ENCODE measurements at places on chromosomes 5 and 9.
A peak's percentile ranks its signal among the peaks of the same experiment; 100 is the strongest.

DNA sequence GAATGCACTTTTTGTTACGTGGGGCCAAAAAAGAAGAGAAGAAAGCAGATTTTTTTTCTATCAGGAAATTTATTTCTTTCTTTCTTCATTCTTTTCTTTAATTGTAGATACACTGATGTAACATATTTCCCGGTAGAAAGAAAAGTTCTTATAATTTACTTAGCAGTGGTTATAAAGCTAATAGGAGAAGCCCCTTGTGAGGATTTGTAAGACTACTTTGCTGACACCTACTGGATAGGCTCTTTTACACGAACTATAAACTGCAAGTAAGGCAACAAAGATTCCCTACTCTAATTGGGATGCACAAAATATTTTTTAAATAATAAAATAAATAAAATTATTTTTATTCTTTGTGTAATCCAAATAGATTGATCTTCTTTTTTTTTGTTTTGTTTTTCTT is 284.4 kb downstream of the DNAH5 start:
- DNase-seq = no peak

DNA sequence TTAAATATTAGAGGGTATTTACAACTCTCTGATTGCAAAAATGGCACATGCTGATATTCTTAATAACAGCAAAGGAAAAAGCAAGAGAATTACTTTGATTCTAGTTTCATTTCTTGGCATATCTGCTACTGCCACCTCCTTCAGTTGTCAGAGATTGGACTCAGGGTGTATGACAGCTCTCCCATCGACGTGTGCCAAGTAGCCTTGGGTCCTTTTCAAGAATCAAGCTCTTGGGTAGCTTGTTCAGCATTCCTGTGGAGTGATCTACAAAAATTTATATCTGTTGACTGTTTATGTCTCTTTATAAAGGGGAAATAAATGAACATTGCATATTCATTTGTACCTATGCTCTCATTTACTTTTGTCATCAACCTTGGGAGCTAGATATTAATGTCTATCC is 315.6 kb downstream of the PRR16 start:
- DNase-seq = no peak

- DNase-seq = no peak
Measured at GRCh38 chr5:52738095-52738506, 49.6 kb upstream of the ITGA1 start.

- DNase-seq = no peak
Measured at GRCh38 chr9:122572456-122572855, 10.7 kb downstream of the OR1L8 start.

DNA sequence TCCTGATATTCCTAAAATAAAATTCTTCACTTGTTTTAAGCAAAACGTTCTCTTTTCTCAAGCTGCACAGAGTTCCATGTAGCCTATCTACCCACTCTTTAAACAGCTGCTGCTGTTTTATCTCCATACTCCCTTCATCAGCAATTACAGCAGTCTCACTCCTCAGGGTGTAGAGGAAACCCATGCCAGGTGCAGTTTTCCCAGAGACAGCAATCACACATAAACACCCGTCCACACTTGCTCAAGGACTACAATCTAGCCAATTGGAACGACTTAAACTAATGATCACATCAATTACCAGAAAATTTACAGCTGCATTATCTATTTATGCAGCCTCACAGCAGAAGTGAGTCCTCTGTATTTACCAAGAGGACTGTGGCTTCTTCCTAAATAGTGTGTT is 141.7 kb downstream of the HTR1A start:
- DNase-seq = no peak

- no peak for DNase-seq
Measured at GRCh38 chr9:108410161-108410560, 445.6 kb downstream of the ACTL7B start.

GRCh38 chr5:57207007-57207653 is 33.3 kb downstream of the GPBP1 start:
- no peak for DNase-seq

GRCh38 chr9:3473405-3473804 is 52.4 kb downstream of the RFX3 start:
- no peak for DNase-seq

GRCh38 chr9:95640336-95640735 is 123.6 kb upstream of the PTCH1 start:
- DNase-seq = no peak

- no peak for DNase-seq
Measured at GRCh38 chr5:122311497-122311960, 508 bp upstream of the SNCAIP start.

- no peak for DNase-seq
Measured at GRCh38 chr9:136552117-136552703, 6.4 kb upstream of the NOTCH1 start.

- DNase-seq = no peak
Measured at GRCh38 chr5:31221001-31221400, 27.5 kb downstream of the CDH6 start.

DNA sequence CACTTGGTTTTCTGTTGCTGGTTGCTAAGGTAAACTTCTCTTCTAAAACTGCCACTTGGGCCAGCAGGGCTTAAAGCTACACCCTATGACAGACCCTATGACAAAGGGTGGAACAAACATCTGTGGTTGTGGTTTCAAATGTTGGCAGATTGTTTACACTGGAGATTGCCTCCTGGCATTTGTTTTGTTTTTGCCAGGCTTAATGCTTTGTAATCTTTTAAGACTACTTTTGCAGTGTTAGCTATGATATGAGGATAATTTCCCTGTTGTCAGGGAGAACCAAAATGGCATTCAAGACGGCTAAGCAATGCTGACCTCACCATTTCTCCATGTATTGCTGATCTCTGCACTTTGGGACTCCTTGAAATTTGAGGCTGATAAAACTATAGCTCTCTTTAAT is 50.3 kb downstream of the MAMDC2 start:
- no peak for DNase-seq

GRCh38 chr9:114497236-114497635 is 8.0 kb downstream of the WHRN start:
- DNase-seq = no peak

GRCh38 chr5:119583684-119584083 is 45.7 kb upstream of the FAM170A start:
- DNase-seq = no peak

- DNase-seq = no peak
Measured at GRCh38 chr9:111610149-111610548, 10.7 kb upstream of the PTGR1 start.

GRCh38 chr5:124342986-124343385 is 403.5 kb downstream of the ZNF608 start:
- DNase-seq = no peak

- DNase-seq = no peak
Measured at GRCh38 chr5:73856997-73857396, 231.0 kb downstream of the ARHGEF28 start.

- no peak for DNase-seq
Measured at GRCh38 chr9:90569511-90569910, 73.1 kb downstream of the DIRAS2 start.

- DNase-seq = no peak
Measured at GRCh38 chr5:149498724-149499336, 52.4 kb downstream of the CSNK1A1 start.

- DNase-seq = no peak
Measured at GRCh38 chr9:14379280-14379679, 65.3 kb upstream of the NFIB start.

GRCh38 chr9:134325813-134326723 is at the start of gene RXRA:
Gene RXRA (plus strand): TSS chr9:134326455. CDS start chr9:134326632, 177 bp downstream.
- peak; percentile 40 for DNase-seq

DNA sequence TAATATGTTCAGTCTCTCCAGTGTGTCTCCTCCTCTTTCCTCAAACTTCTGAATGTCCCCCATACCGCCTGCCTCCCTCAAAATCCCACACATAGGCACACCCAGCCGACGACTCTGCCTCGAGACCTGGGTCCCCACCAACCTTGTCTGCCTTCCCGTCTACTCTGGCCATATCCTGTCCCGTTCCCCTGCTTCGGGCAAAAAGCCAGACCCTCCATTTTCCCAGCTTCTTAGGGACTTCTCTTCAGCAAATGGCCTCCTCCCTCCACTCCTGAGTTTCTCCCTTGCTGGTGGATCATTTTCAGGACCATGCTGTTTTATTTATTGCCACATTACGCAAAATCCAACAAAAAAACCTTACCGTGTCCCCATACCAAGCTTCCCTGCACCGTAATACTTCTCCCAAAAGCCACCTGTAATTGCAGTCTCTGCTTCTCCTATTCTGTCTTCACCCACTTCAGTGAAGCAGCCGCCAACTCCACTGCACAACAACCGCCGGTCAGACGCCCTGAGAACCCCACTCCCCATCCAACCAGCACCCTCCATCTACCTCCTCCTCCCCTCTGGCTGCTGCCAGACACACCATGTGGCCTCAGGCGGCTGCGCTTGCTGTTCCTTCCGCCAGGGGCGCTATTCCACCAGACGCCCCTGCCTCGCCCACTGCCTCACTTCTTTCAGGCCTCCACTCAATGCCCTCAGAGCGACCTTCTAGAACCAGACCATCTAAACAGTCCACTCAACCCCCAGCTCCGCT is 117.0 kb downstream of the TRPM6 start:
- peak; percentile 1 for DNase-seq

GRCh38 chr9:93132287-93132927 is 1.6 kb downstream of the NINJ1 start:
- no peak for DNase-seq

- no peak for DNase-seq
Measured at GRCh38 chr9:78030296-78030552, 1.4 kb downstream of the GNAQ start.

- DNase-seq = no peak
Measured at GRCh38 chr5:33720176-33720575, 171.6 kb downstream of the ADAMTS12 start.

DNA sequence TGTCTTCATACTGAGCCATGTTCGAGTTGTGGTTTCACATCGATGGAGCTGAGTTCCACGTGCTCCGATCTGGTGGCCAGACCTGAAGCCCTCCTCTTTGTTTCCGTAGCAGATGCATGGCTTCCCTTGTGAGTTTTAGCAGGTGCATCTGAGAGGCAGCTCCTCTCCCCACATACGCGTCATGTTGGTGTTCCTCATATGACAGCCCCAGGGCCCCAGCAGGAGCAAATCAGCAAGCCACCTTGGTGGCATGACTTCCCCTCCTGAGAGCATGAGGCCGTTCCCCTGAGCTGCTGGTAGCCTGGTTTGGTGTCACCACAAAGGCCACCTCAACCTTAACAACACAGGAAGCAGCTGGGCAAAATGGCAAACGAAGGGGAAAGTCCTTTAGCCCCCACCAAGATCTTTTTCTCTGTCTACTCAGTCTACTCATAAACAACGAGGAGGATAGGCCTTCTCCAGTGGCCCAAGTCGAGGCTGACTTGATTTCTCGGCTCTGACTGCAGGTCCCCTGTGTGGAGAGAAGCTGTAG is 5.9 kb downstream of the CYFIP2 start:
- peak; percentile 76 for DNase-seq

- no peak for DNase-seq
Measured at GRCh38 chr5:115985802-115986757, 23.8 kb downstream of the LVRN start.

DNA sequence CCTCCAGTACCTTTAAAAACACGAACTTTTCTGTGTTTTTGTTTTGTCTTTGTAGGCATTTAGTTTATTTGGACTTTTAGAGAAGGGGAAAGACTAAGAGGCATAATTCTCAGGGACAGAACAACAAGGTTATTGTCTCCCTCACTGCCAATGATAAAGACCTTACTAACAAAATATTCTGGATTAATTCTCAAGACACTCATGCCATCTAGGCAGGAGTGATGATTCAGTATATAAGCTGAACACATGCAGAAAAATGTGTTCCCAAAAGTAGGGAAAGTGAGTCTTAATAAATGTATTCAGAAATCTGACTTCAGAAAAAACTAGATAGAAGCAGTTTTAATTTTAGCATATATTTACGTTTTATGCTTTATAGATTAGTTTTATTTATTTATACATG is 17.4 kb upstream of the ASPN start:
- no peak for DNase-seq

GRCh38 chr9:82512728-82513127 is 524.2 kb downstream of the SPATA31D1 start:
- no peak for DNase-seq

GRCh38 chr5:170614720-170615119 is 110.9 kb downstream of the KCNIP1 start:
- no peak for DNase-seq

GRCh38 chr9:107466826-107467225 is 22.7 kb downstream of the KLF4 start:
- DNase-seq = no peak

- no peak for DNase-seq
Measured at GRCh38 chr5:71533615-71534014, 53.5 kb upstream of the MCCC2 start.

DNA sequence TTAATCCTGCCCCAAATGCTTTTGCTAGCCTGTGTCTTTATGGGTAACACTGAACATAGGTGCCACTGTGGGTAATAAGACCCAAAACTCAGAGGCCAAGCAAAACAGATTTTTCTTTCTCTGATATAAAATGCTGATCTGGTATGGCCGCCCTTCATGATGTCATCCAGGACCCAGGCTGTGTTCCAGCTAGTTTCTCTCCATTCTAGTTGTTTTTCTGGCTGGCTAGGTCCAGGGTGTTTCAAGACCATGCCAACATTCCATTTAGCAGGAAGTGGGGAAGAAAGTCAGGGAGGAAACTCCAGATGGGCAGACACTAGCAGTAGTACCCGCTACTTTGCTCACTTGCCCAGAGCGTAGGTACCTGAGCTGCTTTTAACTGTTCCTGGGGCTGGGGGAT is 183.9 kb upstream of the OTULINL start:
- DNase-seq = no peak

- no peak for DNase-seq
Measured at GRCh38 chr5:10583663-10584572, 20.0 kb downstream of the ANKRD33B start.

- DNase-seq = no peak
Measured at GRCh38 chr9:130539420-130540223, 39.8 kb upstream of the FUBP3 start.

All from activated CD8-positive, alpha-beta memory T cell treated with anti-CD3 and anti-CD28 coated beads for 1 hour (primary cell).